Hepatocyte (in vitro differentiated cells): ENCODE measurements at places on chromosomes 6 and 20. TPM values are rescaled to one million over a fixed set of nuclear protein-coding genes. Genes with fewer than 3 reads are reported as not detected.

Gene TRIM10
- total RNA-seq: 0.12 and 0.27 TPM in 2 replicates

Gene MUCL3
- 0.04 and 0.13 TPM in 2 replicates for total RNA-seq

Gene PRR18
- 0.77 and 1.0 TPM in 2 replicates for total RNA-seq

Gene PREP
- total RNA-seq: 27.2 and 27.6 TPM in 2 replicates

DNA sequence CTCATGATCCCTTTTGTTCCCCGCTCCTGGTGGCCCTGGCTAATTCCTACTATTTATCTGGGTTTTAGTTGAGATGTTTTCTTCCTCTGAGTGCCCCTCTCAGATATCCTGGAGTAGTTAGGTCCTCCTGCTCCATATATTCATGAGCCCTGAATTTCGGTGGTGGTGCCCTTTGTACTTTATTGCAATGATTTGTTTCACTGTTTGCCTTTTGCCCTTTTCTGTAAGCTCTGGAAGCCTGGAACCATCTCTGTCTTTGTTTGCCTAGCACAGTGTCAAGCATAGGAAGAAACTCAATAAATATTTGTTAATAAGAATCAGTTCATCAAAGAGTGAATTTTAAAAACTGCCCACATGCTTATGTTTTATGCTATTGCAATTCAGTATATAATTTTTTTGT lies 144.9 kb downstream of the DNAH8 start:
- no peak for DNase-seq
- H3K27me3 ChIP-seq: no peaks in the 10 kb centered on the region
- no peak overlapping the region for H3K27ac ChIP-seq
- no peak overlapping the region for H3K4me3 ChIP-seq
- no peaks in the 10 kb centered on the region for H3K36me3 ChIP-seq
- H3K4me1 ChIP-seq: no peaks in the 10 kb centered on the region

- H3K4me3 ChIP-seq: no peak overlapping the region
- H3K4me1 ChIP-seq: no peaks in the 10 kb centered on the region
- H3K27me3 ChIP-seq: no peaks in the 10 kb centered on the region
- no peak for DNase-seq
Measured at GRCh38 chr20:483815-484644, 21.7 kb upstream of the TBC1D20 start.

- no peaks in the 10 kb centered on the region for H3K27me3 ChIP-seq
- H3K4me3 ChIP-seq: no peak overlapping the region
- no peak for DNase-seq
- H3K4me1 ChIP-seq: no peaks in the 10 kb centered on the region
Measured at GRCh38 chr6:37928217-37928616, 108.7 kb downstream of the ZFAND3 start.

- no peak for DNase-seq
- H3K27me3 ChIP-seq: no peaks in the 10 kb centered on the region
- H3K36me3 ChIP-seq: no peaks in the 10 kb centered on the region
- H3K27ac ChIP-seq: no peak overlapping the region
- H3K4me3 ChIP-seq: no peak overlapping the region
Measured at GRCh38 chr6:137911675-137912191, 44.7 kb downstream of the TNFAIP3 start.

DNA sequence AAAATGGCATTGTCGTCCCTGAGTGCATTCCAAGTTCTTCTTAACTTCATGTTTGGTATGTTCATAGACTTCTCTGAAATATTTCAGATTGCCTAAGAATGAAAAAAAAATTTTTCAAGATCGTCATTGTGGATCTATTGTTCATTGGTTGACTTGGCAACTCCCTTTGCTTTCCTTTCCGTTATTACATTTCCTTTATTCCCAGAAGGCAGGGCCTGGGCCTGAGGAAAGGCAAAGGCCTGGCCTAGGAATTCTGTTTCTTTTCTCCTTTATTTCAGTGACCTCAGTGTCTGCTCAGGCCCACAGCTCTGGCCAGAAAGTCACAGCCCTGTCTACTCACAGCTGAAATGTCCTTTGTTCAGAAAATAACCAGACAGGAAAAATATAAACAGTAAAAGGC lies 401.6 kb upstream of the PLCB4 start:
- no peak overlapping the region for H3K4me3 ChIP-seq
- no peak for DNase-seq
- no peaks in the 10 kb centered on the region for H3K36me3 ChIP-seq
- H3K4me1 ChIP-seq: peaks cover 8% of the 10 kb centered on the region

- H3K36me3 ChIP-seq: no peaks in the 10 kb centered on the region
- H3K27ac ChIP-seq: no peak overlapping the region
- no peak for DNase-seq
- no peak overlapping the region for H3K4me3 ChIP-seq
Measured at GRCh38 chr6:76835293-76835692, 628.0 kb downstream of the HTR1B start.

DNA sequence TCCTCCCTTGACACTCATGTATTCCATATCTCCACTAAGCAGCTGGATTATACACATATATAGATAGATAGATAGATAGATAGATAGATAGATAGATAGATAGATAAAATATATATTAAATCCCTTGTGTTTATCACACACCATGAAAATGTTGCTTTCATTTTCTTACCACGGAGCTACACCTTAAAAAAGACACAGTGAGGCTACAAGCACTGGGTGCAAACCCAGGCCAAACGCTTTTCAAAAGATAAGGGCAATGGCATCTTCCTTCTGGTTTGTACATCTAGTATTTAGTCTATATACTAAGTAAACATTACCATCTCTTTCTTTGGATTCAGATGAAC lies 377.1 kb downstream of the ESR1 start:
- H3K4me3 ChIP-seq: no peak overlapping the region
- H3K27ac ChIP-seq: no peak overlapping the region
- no peaks in the 10 kb centered on the region for H3K4me1 ChIP-seq
- no peaks in the 10 kb centered on the region for H3K27me3 ChIP-seq

DNA sequence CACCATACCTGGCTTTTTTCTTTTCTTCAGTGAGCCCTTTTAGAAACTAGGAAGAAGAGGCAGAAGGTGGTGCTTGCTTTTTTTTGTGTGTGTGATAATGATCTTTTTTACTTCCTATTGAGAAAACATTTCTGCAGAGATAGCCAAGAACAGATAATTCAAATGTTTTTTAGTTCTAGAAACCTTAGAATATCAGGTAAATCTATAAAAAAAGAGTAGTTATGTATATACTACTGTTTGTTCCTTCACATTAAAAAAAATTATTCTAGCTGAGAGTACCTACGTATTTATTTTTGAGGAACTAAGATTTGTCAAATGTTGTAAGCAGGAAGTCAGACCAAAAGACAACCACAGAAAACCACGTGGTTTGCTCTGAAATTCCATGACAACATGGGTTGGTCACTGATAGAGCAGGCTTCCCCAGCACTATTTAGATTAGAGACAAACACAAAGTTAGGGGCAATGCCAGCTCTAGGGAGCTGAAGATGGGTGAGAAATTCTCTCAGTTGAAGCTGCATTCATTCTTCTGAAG lies 12.8 kb downstream of the STK4 start:
- H3K27ac ChIP-seq: no peak overlapping the region
- DNase-seq: no peak
- no peaks in the 10 kb centered on the region for H3K4me1 ChIP-seq
- no peak overlapping the region for H3K4me3 ChIP-seq
- no peaks in the 10 kb centered on the region for H3K27me3 ChIP-seq
- no peaks in the 10 kb centered on the region for H3K36me3 ChIP-seq

- H3K4me1 ChIP-seq: no peaks in the 10 kb centered on the region
- H3K36me3 ChIP-seq: no peaks in the 10 kb centered on the region
- no peak for DNase-seq
- no peak overlapping the region for H3K27ac ChIP-seq
Measured at GRCh38 chr6:24549674-24550353, 55.0 kb downstream of the ALDH5A1 start.

DNA sequence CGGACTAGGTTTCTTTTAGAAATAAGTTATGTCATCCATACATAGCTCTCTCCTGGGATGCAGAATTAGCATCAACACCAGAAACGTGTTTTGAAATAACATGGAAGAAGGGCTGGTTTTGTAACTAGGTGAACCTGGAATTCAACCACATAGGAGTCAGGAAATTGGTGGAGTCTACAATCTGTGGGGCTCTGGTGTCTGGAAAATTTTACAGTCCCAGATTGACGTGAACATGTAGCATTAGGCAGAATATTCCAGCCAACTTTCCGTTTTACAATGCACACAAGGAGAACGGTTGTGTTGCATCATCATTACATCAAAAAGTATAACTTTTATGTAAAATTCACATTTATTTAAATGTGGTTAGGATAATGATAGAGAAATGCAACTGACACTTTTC lies 1.9 kb downstream of the KCNQ5 start:
- DNase-seq: no peak
- no peak overlapping the region for H3K27ac ChIP-seq
- H3K27me3 ChIP-seq: peaks cover 68% of the 10 kb centered on the region
- H3K36me3 ChIP-seq: no peaks in the 10 kb centered on the region

DNA sequence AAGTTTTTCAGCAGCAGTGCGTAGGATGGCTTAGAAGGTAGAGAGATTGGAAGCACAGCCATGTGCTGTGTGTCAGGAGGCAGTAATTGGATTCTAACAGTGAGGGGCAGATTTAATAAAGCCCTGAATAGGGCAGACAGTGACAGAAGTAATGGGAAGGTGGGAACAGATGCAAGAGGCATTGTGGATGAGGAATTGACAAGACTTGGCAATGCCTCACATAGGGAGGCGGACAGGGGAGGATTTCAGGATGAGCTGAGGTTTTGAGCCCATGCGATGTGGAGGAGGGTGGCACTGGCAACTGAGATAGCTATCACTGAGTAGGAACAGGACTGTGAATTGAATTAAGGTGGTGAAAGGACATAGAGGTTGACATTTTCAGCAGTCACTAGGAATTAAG lies 262.2 kb upstream of the FLRT3 start:
- H3K36me3 ChIP-seq: no peaks in the 10 kb centered on the region
- H3K4me3 ChIP-seq: no peak overlapping the region
- H3K27me3 ChIP-seq: no peaks in the 10 kb centered on the region
- no peaks in the 10 kb centered on the region for H3K4me1 ChIP-seq
- H3K27ac ChIP-seq: no peak overlapping the region
- no peak for DNase-seq
